ENCODE measurements at places on chromosomes 3 and 15.

GRCh38 chr15:101189409-101190091 lies 62.3 kb downstream of the CHSY1 start:
- DNase-seq = no peak

GRCh38 chr3:186004671-186005070 lies 66.9 kb upstream of the TRA2B start:
- DNase-seq = no peak

DNA sequence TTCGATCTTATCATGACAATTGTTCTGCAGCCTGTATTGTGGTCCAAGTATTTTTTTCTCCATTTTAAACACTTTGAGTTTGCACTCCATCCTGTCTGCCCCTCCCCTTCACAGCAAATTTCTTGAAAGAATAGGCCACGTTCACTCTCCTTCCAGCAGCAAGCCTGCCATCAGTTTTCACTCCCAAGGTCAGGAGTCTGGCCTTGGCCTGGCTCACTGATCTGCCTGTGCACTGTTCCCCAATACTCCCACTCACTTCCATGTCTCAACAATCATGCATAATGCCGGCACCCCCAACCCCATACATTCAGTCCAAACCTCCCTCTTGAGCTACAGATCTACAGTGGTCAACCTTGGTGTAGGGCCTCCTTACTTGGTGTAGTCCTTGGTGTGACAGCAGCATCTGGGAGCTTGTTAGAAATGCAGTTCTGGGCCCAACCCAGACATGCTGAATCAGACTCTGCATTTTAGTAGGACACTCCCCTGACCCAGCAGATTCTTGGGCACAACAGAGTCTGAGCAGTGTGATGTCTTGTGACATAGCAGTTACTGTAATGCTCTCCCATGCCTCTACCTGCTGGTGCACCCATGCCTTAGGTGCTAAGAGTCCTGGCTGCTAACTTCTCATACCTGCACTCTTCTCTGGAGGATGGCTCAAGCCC lies 58.3 kb upstream of the XCR1 start:
- DNase-seq = no peak

- no peak for DNase-seq
These were observed 210.8 kb upstream of the NR2E3 start for GRCh38 chr15:71599418-71600151.

DNA sequence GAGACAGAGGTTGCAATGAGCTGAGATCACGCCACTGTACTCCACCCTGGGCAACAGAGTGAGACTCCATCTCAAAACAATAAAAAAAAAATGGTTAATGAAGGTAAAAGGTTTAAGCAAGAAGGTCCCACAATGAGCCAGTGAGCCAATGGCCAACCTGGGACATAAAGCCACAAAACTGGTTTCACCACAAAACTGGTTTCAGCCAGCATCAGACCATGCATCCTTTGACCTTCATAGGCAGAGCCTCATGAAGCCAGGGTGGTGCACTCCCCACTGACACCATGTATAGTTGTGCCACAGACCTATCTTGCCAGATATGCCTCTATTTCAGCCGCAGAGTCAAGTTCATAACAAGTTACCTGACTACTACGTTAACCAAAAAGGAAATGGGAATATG lies 41.9 kb downstream of the SCAP start:
- no peak for DNase-seq

DNA sequence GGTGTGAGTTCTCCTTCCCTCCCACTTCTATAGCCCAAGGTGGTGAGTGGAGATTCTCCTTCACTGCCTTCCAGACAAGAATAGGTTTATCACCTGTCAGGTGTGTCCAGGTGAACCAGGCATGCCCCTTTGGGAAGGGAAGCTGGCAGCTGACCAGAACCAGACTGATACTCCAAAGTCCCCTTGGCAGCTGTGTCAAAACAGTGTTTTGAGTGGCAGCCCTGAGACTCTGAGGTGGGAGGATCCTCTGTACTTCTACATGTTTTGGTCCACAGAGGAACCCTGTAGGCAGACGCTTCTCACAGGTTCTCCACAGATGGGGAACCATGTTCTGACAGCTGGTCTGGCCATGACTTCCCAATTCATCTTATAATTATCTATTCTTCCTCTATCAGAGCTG lies 30.1 kb downstream of the ISL2 start:
- DNase-seq = no peak

DNA sequence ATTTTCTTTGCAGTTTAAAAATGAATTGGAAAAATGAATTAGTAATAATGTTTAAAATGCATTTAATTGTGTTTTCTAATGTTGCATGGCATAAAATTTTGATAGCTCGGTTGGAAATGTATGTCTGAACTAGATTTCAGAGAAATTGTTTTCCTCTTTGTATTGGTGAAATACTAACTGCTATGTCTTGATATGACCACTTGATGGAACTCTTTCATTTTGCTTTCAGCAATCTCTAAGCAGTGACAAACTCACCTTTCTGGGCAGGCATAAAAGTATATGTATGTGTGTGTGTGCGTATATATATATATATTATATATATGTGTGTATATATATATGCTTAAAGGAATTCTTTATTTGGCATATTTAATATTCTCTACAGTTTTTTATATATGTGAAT lies 239.3 kb upstream of the ZNF717 start:
- no peak for DNase-seq

DNA sequence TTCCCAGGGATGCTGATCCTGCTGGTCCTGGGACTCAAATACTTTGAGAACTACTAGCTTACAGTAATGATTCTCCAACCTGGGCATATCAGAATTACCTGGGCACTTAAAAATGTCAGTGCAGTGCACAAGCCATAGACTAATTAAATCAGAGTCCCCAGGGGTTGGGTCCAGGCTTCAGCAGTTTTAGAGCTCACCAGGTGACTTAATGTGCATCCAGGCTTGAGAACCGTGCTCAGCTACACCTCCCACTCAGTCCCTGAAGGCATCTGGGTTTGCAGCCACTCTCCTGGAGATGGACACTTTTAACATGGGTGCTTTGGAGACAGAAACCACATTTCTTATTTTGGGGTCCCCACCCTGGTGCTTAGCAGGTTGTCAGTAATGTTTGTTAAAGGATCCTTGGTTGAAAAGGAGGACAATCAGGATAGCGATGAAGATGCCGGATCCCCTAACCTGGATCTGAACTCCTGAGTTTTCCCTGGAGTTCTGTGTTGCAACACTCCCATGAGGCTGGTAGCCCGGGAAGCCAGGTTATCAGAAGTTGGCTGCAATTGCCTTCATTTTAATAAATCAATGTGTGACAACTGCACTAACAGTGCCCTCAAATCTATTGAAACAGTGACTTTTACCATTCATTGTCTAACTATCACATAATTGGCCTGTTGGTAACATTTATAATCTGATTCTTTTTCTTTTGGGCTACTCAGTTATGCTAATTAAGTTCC lies 48.1 kb downstream of the BFSP2 start:
- no peak for DNase-seq

- DNase-seq = no peak
These were observed 4.5 kb upstream of the POPDC2 start for GRCh38 chr3:119664850-119665379.

DNA sequence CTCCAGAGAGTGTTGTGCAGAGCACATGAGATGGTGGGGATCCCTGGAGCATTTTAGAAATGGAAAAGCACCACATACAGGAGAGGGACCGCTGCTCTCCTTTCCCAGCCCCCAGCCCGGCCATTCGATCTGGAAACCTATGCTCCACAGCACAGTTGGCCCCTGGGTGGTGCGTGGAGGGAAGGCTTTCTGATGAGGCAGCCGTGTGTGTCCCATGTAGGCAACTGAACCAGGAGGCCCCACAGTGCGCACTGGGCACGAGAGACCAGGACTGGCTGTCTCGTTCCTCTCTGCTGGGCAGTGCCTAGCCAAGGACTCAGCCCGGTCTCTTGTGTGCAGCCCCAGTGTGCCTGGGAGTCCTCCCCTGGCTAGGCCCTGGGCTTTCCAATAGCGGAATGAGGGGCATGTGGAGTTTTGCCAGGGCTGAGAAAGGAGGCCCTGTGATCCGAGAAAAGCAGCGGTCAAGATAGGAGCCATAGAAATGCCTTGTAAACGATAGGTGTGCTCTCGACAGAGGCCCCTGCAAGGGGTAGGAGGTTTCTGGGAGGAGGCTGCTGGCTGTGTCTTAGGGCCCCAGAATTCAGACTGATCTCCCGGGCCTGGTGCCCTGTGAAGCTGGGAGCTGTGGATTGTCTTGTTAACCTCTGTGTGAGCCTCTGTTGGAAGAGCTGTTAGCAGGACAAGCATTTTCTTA lies 39.0 kb downstream of the CHDH start:
- no peak for DNase-seq

- DNase-seq = no peak
These were observed 451.3 kb upstream of the AGTR1 start for GRCh38 chr3:148246291-148246923.

GRCh38 chr3:48656841-48657281 lies 5.8 kb downstream of the CELSR3 start:
- no peak for DNase-seq

DNA sequence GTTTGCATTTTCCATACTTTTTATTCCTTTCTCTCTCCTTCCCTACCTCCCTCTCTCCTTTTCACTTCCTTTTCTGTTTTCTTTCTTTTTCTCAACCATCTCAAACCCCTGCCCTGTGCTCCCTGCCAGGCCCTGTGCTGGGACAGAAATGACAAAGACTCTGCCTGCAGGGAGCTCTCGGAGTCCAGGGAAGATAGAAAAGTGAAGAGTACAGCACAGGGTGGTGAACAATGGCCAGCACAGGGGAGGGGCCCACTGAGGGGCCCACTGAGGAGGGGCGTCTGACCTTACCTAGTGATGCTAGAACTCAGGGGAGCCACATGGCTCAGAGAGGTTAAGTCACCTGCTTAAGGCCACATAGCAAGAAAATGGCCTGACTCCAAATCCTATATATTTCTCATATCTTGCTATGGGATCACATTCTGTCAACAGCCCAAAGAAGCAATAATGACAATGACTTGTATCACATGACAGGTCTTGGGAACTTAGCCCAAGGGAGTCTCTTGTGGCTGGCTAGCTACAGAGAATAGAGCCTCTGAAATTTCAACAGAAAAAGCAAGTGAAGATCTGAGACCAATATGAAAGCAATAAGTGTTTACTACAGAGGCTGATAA lies 44.3 kb upstream of the ATP2B2 start:
- no peak for DNase-seq

DNA sequence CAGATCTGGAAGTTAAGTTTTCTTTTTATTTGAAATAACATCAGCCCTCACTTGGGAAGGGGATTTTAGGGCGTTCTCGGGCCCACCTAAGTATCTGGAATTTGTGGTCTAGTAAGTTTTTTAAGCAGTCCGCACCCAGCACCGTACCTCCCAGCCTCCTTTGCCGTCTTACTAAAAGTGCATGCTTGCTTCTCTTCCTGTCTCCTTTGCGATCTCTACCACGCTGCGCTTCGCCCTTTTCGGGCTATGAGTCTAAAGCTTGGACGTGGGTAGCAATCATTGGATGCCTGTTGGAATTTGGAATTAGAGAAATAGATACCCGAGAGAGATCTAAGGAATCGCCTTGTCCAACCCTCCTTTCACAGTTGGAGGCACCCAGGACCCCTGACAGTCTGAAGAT lies 1.1 kb downstream of the THSD4 start:
- DNase-seq = no peak

DNA sequence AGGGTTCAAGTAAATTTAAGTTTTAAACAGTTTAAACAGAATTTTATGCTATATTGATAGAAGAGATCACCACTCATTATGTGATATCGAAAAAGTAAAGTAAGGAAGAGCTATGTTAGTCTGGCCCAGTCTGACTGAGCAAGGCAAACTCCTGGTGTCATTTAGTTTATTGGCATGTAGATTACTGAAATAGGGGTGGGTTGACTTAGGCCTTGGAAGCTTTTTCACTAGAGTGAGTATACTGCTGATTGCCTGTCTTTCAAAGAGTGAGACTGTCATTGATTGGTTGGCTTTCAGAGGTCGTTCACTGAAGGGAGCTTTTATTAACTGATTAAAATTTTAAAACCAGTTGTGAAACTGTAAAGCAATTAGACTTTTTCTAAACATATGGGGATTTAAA lies 294.5 kb downstream of the NAALADL2 start:
- DNase-seq = no peak

GRCh38 chr3:133965013-133965570 lies 64.6 kb downstream of the SLCO2A1 start:
- DNase-seq = no peak

- no peak for DNase-seq
These were observed 10.8 kb upstream of the CA12 start for GRCh38 chr15:63392361-63393009.

DNA sequence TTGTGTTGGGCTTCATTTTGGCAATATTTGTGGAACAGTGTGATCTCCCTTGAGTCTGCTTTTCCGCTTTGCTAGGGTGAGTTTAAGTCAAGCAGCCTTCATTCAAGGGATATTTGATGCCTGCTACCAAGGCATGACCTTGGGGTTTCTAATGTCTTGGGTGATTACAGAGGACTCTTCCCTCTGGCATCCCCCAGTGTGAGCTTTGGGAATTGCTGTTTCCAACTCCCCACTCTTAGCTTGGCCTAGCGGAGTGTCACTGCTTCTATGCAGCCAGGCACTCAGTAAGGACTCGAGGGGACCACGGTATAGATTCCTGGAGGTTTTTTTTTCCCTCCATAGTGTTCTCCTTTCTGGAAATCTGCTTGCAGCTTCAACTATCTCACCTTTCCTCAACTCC lies 21.1 kb downstream of the GCNT3 start:
- no peak for DNase-seq

DNA sequence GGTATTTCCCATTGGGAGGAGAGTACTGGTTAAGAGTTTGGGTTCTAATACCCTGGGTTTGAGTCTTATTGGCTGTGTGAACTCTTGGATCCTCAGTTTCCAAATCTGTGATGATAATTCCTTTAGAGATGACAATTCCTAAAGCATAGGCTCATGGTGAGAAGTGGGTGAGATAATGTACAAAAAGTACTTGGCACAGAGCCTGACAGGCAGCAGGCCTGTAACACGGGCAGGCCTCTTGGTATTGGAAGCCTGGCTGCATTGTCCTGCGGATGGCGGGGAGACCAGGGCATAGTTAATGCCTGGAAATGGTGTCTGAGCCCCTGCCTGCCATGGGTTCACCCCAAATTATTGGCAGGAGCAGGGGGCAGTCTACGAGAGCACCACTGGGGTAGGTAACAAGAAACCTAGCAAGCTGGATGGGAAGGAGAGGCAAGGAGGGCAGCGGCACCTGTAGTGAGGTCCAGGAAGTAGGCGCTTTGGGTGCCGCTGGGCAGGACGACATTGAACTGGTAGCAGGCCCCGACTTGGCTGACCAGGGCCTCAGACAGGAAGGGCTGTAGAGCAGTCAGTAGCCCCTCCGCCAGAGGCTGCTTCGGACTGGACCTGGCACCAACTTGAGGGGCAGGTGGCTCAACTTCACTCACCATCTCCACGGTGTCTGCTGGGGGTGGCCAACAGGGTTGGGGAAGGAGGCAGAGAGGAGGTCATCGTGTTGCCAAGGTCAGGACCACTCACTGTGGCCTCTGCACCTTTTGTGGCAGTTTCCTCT lies 7.7 kb downstream of the STOML1 start:
- DNase-seq = no peak

GRCh38 chr3:51715231-51715976 lies 8.5 kb downstream of the GRM2 start:
- no peak for DNase-seq

Measured in NCI-H510A (cell line).